ENCODE measurements at places on chromosomes 7 and 10.

DNA sequence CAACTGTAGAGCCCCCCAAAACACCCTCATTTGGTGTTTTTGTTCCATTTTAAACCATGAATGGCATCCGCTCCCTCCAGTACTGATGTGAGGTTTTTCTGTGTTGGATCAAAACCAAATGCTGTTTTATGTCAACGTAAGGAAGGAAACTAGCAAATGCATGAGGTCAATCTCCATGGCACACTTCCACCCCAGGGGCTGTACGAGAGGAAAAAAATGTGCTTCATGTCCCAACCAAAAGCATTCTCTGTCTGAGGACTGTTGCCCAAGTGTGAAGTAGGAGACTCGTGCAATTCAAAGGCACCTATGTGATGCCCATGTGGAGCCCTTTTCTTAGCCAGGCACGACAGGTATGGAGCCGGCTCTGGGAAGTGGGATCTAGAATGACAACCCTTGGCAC is 180.3 kb upstream of the MKI67 start:
- no peak for DNase-seq

DNA sequence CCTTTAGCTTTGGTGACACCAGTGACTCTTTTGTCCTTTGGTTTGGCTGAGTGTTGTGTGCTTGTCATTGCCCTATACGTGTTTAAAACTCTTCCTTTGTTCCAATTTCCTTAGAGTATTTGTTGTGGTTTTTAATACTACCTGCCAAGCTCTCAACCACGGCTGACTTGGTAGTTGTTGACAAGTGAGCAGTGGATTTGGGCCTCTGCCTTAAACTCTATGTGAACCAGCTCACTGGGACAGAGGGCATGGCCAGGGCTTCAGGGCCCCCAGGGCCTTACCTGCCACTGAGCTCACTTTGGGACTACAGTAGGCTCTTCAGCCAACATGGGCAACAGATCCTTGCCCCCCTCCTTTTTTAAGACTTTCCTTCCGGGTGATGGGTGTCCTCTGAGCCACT is 9.6 kb upstream of the DMBT1 start:
- no peak for DNase-seq

GRCh38 chr10:75814014-75814413 is 382.6 kb downstream of the LRMDA start:
- DNase-seq = no peak

DNA sequence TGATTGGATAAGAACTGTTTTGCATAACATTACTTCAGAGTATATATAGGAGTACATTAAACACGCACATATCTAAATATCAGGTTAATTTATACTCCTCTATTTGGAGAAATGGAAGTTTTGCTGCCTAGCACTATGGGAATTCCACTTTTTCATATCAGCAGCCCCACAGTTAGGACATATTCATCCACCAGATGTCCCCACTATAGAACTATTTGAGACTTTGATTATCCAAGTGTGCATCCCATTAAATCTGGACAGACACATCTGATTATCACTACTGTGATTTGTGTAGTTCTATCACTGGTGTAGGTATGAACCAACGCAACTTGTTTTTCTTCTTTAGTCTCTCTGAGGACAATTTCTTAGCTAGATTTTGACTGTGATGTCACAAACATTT is 345.7 kb downstream of the THSD7A start:
- DNase-seq = no peak

- no peak for DNase-seq
Measured at GRCh38 chr7:37786741-37787569, 61.4 kb upstream of the NME8 start.

DNA sequence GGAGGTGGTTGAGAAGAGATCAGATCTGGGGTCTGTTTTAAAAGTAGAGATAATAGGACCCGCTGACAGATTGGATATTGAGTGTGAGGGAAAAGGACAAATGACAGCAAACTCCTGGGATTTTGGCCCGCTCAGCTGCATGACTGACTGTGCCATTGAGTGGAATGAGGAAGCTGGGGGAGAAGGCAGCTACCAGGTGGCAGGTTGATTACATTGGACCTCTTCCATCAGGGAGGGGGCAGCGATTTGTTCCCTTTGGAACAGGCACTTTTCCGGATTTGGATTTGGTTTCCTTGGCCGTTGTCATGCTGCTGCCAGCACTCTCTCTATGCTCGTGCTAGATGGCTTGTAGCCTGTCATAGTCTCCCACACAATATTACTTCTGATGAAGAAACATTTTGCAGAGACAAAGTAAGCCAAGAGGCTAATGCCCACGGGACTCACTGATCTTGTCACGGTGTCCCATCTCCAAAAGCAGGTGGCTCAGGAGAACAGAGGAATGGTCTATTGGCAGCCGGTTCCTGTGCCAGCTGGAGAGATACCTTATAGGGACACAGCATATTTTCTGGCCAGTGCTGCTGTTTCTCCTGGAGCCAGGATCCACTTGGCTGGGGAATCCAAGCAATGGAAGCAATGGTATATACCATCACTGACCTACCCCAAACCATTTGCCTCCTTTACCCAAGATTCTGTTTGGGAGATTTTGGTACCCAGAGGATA is 69.1 kb upstream of the WAC start:
- peak; percentile 75 for DNase-seq

All from NCI-H2081 (cell line).